T-helper 22 cell (primary cell): ENCODE measurements at places on chromosomes 3 and 15.

- no peak for DNase-seq
These were observed 77.0 kb upstream of the SEC13 start for GRCh38 chr3:10397879-10398278.

- DNase-seq, result no peak
These were observed 71.8 kb upstream of the TMEM108 start for GRCh38 chr3:132966374-132966773.

DNA sequence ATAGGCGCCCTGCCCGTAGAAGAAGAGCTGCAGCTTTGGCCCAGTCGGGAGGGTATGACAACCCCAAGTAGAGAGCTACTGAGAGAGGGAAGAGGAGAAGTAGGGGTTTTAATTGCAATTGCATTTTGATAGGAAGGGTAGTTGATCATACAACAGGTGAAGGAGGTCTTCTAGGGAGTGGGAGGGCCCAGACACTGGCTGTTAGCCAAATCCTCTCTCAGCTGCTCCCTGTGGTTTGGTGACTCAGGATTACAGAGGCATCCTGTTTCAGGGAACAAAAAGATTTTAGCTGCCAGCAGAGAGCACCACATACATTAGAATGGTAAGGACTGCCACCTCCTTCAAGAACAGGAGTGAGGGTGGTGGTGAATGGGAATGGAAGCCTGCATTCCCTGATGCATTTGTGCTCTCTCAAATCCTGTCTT is 408.9 kb upstream of the THBS1 start:
- DNase-seq, result no peak

GRCh38 chr15:66805202-66805885 is 103.3 kb downstream of the SMAD6 start:
- DNase-seq, result no peak

GRCh38 chr3:62669161-62669560 is 206.1 kb downstream of the CADPS start:
- no peak for DNase-seq

DNA sequence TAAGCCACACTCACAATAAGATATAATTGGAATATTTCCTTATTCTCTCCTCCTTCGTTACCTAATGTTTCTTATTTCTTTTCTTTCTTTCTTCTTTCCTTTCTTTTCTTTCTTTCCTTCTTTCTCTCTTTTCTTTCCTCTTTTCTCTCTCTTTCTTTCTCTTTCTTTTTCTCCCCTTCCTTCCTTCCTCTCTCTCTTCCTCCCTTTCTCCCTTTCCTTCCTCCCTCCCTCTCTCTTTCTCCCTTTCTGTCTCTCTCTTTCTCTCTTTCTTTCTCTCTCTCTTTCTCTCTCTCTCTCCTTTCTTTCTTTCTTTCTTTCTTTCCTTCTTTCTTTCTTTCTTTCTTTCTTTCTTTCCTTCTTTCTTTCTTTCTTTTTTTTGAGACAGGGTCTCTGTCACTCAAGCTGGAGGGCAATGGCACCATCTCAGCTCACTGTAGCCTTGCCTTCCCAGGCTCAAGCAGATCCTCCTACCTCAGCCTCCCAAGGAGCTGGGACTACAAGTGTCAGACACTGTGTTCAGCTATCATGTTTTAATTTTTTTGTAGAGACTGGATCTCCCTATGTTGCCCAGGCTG is 19.3 kb upstream of the PIAS1 start:
- no peak for DNase-seq

DNA sequence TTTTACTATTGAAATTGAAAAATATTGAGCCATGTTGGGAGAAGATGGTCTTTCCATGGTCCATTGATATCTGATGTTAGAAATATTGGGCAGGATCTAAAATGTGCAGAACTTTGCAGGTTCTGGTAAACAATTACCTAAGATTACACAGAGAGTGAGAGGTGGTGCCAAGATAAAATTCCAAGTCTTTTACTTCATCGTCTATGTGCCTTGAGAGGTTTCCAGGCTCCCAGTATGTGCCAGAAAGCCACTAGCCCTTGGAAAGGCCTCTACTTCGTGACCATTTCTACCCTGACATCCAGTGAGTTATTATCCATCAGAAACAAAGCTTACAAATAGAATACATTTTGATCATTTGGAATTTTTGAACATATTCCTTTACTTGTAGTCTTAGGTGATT is 27.6 kb downstream of the CD200 start:
- no peak for DNase-seq

DNA sequence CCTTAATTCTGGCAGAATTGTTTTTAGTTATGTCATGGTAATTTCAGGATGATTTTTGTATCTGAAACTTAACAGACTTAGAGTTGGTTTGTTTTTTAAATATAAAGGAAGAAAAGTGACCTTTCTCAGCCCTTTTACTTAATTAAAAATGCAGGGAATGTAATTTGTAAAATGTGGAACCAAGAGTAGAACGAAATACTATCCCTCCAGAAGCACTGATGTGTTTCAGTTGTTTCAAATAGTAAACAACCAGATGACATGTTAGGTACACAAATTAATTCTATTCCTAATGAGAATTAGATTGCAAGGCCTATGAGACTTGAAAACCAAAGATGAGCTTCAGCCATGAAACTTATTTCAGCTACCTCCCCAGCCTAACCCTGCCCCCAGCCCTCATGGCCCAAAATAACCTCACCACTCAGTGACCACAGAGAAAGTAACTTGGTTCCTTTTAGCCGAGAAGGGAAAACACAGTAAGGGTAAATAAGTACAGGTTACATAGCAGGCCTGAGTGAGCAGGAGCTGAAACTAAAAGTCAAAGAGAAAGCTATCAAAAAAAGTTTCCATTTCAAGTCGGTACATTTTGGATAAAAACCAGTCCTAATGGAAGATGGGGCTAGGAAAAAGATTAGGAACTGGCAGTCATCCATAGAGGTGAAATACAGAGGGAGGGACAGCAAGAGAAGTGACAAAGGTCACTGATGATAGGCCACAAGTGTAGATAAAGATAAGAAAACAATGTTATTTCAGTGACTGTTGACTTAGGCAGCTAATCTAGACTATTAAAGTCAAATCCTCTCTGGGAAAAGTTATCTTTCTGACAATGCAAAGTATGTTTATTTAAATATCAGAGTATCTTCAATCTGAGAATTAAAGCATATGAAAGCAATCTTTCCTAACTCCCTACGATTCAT is 23.2 kb downstream of the SENP8 start:
- DNase-seq, result no peak

DNA sequence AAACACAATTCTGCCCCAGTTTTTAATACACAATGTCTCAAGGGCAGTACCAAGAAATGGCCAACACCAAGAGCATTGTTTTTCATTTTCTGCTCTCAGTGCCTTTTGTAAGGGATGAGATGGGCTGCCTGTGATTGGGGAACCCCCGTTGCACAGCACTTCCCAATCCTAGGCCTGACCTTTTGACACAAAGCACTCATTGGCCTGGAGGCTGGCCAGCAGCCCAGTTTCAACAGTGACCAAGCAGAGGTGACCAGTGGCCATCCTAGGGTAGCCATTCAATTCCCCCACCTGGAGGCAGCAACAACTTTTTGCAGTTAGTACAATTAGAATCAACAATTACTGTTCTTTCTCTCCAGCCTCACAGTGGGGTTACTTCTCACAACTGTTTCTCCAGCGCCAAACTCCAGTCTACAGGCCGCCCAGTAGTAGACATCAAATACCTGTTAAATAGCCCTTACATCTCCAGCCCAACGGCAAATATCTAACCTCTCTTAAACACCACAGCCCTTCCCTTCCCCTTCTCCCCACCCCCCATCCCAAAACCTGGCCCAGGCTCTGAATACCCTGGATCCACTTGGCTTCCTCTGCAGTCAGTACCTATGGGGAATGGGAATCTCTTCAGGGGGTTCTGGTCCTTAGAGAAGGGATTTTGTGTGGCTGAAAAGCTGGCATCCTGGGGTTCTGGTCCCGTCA is 8.9 kb upstream of the LRRC2 start:
- DNase-seq, result no peak

- no peak for DNase-seq
These were observed 63.9 kb downstream of the FBLN2 start for GRCh38 chr3:13612829-13613228.

DNA sequence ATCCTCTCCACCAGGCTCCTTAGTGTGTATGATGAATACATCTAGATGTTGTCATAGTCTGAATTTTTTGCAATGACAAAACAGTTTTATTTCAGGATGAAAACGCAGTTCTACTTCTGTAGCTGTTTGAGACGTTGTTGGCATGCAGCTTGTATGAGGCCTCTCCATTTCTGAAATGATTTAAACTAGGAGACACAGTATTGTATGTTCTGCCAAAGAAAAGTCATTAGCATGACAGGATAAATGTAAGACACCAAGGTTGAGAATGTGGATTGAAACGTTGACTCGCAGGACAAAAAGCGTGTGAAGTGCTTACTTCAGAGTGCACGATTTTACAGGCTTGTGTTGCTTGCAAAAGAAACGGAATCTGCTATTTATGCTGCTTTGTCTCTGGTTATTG is 35.3 kb downstream of the ABHD17C start:
- no peak for DNase-seq

DNA sequence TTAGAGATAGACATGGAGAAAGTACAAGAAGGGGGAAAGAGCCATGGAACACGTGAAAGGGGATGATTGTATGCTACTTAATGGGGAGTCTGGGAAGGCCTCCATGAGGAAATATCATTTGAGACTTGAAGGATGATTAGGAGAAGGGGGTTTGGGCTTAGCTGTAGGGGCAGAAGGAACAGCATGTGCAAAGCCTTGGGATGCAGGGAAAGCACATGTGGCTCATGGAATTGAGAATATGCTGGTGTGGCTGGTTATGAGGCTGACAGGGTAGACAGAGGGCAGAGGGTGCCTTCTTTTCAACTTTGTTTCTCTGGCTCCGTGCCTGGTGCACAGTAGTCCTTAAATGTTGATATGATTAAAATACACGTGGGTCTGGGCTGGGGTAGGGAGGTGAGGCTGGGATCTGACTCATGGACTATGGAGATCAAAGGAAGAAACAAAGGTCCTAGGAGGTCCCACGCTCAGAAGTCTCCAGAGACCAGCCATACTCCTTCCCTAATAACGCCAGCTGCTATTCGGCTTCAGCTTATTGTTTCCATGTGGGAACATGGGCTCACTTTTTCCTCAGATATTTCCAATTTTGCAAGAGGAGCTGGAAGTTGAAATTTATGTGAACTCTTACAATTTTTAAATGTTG is 1.1 kb downstream of the GTF2E1 start:
- DNase-seq, result no peak

DNA sequence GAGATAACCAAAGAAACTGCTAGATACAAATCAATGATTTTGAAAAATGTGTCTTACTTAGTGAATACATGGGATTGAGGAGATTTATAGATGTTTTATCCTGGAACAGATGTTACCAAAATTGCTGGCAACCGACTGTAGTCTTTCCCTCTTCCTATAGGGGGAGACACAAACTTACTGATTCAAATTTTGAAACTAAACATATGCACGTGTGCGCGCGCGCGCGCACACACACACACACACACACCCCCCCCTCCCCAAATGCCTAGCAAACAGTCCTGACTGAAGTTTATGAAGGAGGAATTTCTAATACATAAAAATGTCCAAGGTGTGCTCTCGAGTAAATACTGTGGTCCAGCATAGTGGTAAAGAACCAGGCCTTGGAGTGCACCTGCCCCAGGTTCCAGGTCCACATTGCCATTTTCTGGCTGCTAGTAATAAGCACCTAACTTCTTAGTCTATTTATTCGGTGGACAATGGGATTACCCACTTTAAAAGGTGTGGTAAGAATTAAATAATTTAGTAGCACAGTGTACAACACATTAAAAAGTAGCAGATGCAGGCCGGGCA is 18.5 kb upstream of the C3orf62 start:
- DNase-seq, result no peak

- DNase-seq, result no peak
These were observed 25.9 kb downstream of the TMCC1 start for GRCh38 chr3:129867506-129868124.

DNA sequence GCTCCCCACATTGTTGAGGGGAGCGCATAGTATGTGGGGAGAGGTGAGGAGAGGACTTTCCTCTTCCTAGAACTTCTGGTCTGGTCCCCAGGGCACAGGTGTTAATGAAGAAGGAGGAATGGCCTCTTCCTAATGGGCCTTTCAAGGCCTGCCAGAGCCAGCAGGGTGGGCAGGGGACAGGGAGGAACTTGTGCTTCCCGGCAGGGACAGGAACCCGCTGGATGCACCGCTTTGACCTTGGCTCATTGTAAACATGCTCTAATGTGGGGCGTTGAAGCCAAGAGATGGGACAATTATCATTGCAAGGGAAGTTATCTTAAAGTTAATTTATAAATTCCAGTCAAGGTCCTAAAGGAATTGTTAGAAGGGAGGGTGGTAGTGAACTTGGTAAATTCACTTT is 21.0 kb upstream of the CHRNB4 start:
- no peak for DNase-seq

DNA sequence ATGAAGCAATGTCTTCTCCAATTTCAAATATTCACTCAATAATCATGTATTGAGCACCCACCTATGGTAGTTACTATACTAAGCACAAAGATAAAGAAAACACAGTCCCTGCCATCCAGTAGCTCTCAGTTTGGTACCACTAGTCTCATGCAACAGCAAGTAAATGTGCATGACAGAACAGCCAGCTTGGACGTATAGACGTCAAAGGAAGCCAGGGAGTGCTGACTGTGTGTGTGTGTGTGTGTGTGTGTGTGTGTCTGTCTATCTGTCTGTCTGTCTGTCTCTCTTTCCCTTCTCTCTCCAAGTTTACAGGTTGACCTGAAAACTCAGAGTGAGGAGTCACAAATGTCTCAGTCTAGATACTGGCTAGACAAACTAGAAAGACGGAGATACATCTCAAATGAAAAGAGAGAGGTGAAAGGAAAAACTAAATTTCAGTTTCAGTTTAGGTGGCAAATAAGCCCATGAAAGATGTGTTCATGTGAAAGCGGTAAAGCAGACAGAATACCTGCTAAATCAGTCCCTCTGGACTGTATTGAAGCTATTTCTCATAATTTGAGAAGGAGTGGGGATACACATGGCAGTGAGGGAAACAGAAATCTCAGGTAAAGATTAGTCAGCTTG is 141.1 kb upstream of the PTPRG start:
- DNase-seq, result no peak

DNA sequence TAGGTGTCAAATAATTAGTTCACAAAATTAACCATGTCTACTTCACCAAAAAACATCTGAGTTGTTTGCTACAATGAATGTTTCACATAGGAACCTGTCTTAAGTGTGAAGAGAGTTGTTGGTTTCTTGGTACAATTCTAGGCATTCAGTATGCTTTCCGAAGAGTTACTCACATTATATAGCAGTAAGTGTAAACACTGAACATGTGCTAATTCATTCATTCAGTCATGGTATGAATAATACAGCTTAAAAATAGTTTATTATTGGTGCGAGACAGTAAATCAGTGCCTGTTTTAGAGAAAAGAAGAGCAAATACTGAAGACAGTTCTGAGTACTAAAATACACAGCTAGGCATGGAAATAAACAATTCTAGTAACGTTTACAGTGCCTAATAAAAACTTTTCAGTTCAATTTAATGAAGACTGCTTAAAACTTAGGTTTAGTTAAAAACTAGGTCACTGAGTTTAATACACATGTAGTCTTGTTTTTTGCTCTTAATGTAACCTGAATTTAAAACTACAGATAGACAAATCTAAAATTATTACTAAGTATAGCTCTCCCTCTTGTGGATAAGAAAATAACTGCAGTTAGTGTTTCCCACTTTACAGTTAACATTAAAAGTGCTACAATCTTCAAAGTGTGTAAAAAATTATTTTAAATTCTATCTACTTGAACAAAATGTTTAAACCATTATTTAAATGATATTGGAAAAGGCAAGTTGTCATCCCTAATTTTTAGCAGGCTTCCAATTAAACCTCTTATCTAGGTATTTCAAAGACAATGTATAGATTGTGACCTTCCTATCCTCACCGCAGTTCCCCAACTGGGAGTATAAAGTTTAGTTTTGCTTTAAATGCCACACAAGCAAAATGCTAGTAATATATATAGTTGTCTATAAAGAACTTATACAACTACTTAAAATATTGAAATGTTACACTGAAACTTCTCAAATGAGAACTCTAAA is 20.1 kb upstream of the ZCWPW2 start:
- DNase-seq, result no peak
